CD4-positive, alpha-beta T cell treated with Interleukin-10 for 1 hour (primary cell): ENCODE measurements at places on chromosomes 11 and 22.

DNA sequence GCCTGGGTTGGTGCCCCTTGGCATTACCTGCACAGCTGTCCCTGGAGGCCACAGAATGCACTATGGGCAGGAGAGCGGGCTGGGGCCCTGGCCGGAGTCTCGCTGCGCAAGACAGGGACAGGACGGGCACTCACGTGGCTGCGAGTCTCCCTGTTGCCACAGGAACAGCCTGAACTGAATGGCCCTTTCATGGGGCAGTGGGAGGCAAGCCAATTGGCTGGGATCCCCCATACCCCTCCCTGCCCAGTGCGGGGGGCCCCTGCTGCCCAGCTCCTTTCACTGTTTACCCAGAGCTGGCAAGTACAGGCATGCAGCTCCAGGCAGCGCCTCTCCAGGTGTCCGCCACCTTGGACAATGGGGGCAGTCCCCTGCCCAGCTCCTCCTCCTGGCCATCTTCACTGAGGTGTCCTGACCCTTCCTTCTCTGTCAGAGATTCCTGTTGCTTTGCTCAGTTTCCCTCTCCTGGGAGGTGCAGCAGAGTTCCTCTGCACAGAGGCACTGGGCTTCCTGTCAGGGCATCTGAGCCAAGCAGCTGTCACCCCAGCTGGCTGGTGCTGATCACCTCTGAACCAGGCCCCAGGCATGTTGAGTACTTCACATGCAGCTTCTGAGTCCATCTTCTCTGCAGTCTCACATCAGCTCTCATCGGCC lies 5.2 kb downstream of the USP2 start:
- DNase-seq, result no peak

GRCh38 chr11:36431429-36432092 lies 78.5 kb downstream of the TRAF6 start:
- no peak for DNase-seq

GRCh38 chr11:59247531-59248227 lies 35.0 kb upstream of the MPEG1 start:
- peak; percentile 13 for DNase-seq

GRCh38 chr22:29801153-29801552 lies 34.0 kb downstream of the UQCR10 start:
- DNase-seq, result no peak

DNA sequence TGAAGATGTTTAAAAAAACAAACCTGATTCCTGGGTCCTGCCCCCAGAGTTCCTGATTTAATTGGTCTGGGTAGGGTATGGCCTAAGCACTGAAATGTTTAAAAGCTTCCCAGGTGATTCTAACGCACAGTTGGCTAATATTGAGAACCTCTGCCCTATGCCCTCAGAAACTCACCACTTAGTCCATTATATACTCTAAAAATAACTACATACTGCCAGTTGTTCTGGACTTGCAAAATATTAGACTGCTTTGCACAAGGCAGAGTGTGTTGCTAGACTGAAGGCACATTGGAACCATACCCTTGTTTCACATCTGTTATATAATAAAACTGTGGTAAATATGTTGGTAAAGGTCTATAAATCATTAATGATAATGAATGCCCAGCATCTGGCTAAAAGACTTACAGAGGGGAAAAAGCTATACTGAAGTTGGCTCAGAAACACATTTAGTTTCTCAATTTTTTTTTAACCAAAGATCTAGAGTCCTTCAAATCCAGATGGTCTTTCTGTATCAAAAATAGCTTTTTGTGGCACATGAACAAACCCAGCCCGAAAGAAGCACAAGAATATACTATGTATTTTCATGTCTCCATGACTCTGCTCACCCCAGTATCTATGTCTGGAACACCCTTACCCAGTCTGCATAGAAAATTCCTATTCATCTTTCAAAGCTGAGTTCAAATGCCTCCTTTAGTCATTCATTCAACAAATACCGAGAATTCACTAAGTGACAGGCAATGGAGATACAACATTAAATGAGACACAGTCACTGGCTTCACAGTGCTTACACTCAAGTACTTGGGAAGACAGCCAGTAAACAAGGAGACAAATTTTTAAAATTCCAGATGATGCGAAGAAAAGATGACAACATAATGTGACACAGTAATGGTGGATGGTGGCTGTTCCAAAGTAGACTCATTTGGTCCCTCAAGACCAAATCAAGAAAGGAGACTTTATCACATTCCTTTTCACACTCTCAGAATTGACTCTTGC lies 44.1 kb downstream of the RBFOX2 start:
- no peak for DNase-seq

DNA sequence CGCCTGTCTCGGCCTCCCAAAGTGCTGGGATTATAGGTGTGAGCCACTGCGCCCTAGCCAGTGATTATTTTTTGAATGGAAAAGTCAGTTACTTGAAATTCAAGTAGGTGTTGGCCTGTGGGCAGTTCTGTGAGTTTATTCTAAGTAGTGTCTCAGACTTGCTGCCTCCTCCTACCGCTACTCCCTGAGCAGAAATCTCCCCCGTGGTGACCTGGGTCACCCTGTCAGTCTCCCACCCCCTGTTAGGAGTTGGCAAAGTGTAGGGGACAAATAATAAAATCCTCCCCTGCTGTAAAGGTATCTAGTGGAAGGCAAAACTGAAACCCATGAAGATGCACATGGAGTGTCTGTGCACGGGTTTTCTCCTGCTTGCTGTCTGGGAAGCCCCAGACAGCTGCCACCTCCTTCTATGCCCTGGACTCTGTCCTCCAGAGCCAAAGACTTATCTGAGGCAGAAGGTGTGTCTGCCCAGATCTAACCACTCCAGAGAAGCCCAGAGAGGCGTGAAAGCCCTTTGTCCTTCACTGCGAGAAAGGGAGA lies 26.3 kb downstream of the SNAP29 start:
- DNase-seq, result no peak

GRCh38 chr22:44709881-44710392 lies 7.9 kb downstream of the PRR5 start:
- peak; percentile 47 for DNase-seq

- DNase-seq, result no peak
Measured at GRCh38 chr22:22030493-22031182, 48.1 kb upstream of the TOP3B start.

- no peak for DNase-seq
Measured at GRCh38 chr22:48827268-48827846, 1000.3 kb downstream of the BRD1 start.

- no peak for DNase-seq
Measured at GRCh38 chr11:80512491-80512890, 1071.7 kb upstream of the TENM4 start.

GRCh38 chr11:71496421-71496820 lies 30.6 kb upstream of the KRTAP5-7 start:
- DNase-seq, result no peak

- DNase-seq, result no peak
Measured at GRCh38 chr22:28208036-28208435, 289.0 kb upstream of the PITPNB start.

- DNase-seq, result no peak
Measured at GRCh38 chr11:86415026-86415425, 40.3 kb downstream of the CCDC81 start.

DNA sequence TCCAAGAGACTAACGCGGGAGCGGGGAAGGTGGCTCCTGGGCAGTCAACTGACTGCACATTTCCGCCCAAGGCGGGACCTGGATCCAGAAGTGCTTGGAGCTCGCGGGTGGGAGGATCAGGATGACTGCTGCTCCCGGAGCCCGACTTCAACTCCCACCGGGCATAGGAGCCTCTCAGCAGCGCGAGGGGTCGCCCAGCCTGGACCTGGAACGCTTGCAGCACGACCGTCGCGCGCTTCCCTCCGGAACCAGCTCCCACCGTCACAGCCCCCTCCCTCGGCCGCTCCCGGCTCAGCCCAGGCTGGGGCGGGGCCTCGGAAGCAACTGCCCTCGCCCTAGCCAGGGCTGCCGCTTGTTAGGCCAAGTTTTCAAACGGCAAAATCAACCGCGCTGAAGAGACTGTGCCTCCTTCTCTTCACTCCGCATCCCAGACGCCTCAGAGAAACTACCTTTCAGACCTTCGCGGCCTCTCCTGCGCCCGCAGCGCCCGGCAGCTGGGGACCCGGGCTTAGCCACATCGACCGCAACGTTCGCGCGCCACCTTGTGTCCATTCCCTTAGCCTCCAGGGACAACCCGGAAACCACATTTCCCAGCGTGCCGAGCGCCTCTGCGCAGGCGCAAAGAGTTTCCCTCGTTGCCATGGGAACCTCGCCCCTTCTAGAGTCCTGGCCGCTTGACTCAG lies 14.0 kb downstream of the SSH3 start:
- DNase-seq, result peak; percentile 98

- no peak for DNase-seq
Measured at GRCh38 chr11:36417154-36417553, 92.9 kb downstream of the TRAF6 start.

GRCh38 chr11:58880166-58880565 lies 35.7 kb upstream of the GLYATL2 start:
- no peak for DNase-seq

- DNase-seq, result no peak
Measured at GRCh38 chr11:88363648-88364065, 26.1 kb upstream of the CTSC start.

DNA sequence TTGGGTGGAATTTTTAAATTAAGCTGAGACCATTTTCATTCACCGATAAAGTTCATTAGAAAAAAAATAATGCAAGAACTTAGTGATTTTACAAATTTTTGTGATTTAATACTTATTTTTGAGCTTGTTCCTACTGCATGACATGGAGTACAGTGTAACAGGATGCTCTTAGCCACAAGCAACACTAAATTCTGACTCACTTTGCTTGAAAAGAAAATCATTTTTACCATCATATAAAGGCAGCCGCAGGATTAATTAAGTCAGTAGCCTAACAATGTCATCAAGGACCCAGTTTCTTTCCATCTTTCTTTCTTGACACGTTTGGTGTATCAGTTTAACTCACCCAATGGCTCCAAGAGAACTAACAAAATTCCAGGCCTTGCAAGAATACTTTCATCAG lies 540.3 kb upstream of the LUZP2 start:
- no peak for DNase-seq

DNA sequence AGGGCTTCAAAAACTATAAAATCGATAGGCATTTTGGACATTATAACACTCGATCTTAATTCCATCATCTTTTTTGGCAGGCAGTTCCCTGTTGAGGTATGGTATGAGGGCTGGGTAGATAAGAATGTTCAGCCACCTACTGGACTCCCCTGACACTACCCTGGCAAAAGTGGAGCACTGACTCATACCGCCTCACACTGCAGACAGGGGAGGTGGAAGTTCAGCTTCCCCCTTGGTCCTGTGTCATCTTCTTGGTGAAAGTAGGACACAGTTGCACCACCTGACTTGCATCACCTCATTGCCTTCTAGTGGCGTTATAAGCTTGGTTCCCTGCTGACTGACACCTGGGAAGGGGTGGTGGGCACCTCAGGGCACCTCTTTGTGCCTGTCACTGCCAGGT lies 30.4 kb downstream of the PAAF1 start:
- peak; percentile 3 for DNase-seq

DNA sequence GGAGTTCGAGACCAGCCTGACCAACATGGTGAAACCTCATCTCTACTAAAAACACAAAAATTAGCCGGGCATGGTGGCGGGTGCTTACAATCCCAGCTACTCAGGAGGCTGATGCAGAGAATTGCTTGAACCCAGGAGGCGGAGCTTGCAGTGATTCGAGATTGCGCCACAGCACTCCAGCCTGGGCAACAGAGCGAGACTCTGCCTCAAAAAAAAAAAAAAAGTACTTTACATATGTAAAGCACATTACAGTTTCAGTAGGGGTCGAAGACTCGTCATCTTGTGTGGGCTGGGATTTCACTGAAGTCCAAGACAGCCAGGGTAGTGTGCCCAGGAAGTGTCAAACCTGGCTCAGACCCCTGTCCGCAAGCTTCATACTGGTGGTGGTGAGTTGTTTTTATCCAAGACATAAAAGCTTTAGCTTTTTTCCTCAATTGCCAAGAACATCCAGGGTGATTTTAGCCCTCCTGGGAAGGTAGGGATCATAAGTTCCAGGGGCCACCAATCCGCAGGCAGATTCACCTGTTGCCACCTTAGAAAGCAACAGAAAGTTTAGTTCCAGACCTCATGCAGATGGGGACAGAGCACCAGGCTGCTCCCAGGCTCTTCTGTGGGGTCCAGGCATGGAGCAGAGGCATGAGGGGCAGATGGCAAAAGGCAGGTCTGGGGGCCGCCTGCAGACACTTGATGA lies 21.6 kb upstream of the ADORA2A start:
- no peak for DNase-seq

- DNase-seq, result peak; percentile 62
Measured at GRCh38 chr11:118227865-118228785, 3.3 kb upstream of the JAML start.

- no peak for DNase-seq
Measured at GRCh38 chr11:96540875-96541274, 151.1 kb downstream of the JRKL start.

DNA sequence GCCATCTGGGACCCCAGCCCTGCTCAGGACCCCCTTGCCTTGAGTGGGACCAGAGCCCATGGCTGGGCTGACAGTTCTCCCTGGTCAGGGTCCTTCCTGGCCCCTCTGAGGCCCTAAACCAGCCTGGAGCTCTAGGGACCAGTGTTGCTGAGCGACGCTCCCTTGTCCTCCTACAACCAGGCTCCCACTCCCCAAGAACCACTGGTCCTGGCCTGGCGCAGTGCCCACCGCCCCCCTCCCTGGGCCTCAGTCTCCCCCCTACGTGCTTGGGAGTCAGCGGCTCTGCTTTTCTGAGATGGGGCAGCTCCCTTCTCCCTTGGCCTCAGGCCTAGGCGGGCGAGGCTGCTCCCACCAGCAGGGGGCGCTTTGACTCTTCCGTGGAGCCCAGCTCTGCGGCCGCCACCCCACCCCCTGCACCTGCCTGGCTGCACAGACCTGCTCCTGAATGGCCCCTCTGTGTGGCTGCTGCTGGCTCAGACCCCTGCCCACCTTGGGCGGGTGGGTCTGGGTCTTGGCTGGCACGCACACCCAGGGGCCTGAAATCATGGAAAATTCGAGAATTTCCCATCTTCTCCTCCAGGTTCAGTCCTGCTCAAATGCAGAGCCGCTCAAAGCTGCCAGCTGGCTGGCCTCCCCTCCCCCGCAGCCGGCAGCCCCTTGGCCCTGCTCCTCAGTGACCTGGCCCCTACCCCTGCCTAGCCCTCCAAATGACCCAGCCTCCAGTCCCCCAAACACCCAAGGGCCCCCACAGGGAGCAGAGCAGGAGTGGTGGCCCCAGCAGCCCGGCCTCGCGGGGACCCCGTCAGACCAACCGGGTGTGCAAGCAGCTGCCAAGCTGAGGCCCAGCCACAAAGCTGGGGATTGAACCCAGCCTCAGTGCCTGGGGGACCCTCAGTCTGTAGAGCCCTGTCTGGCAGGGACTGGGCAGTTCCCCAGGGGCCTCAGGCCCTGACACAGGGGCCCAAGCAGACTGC lies 9.1 kb downstream of the PRR33 start:
- peak; percentile 81 for DNase-seq

- no peak for DNase-seq
Measured at GRCh38 chr22:43890901-43891331, 897 bp downstream of the PNPLA5 start.

- DNase-seq, result no peak
Measured at GRCh38 chr11:110762590-110762989, 50.4 kb upstream of the ARHGAP20 start.
